ENCODE measurements at places on chromosomes 2 and 18. TPM values are rescaled to one million over a fixed set of nuclear protein-coding genes. Genes with fewer than 3 reads are reported as not detected.

Gene DSG2
- 1.3 TPM for total RNA-seq

Gene ANKRD62
- not detected for total RNA-seq

Gene CNTNAP5
- total RNA-seq: not detected

Gene TFCP2L1
- total RNA-seq: not detected

Gene MAP3K19
- total RNA-seq: not detected

Gene DNAJC5G
- total RNA-seq: not detected

Gene CNGA3
- total RNA-seq: 0.05 TPM

Gene ALKAL2
- not detected for total RNA-seq

Gene CELF4
- total RNA-seq: not detected

Gene HOXD9
- total RNA-seq: 13.6 TPM

Gene FARP2
- total RNA-seq: 20.3 TPM

Gene SETBP1
- not detected for total RNA-seq

Gene GREB1
- 0.34 TPM for total RNA-seq

Gene CDH2
- total RNA-seq: 16.9 TPM

Gene LTBP1
- 27.4 TPM for total RNA-seq

Gene ST8SIA5
- total RNA-seq: not detected

Gene SNORC
- total RNA-seq: 1.6 TPM

Gene SDC1
- 1.4 TPM for total RNA-seq

Gene PLEK
- total RNA-seq: not detected

Gene TNFAIP6
- not detected for total RNA-seq

Gene NYAP2
- total RNA-seq: not detected

Gene PDE11A
- total RNA-seq: under 0.01 TPM

Gene FHOD3
- total RNA-seq: not detected
